ENCODE measurements at places on chromosomes 7 and 10.

- no peak for DNase-seq
Measured at GRCh38 chr7:15857026-15857425, 170.5 kb upstream of the MEOX2 start.

DNA sequence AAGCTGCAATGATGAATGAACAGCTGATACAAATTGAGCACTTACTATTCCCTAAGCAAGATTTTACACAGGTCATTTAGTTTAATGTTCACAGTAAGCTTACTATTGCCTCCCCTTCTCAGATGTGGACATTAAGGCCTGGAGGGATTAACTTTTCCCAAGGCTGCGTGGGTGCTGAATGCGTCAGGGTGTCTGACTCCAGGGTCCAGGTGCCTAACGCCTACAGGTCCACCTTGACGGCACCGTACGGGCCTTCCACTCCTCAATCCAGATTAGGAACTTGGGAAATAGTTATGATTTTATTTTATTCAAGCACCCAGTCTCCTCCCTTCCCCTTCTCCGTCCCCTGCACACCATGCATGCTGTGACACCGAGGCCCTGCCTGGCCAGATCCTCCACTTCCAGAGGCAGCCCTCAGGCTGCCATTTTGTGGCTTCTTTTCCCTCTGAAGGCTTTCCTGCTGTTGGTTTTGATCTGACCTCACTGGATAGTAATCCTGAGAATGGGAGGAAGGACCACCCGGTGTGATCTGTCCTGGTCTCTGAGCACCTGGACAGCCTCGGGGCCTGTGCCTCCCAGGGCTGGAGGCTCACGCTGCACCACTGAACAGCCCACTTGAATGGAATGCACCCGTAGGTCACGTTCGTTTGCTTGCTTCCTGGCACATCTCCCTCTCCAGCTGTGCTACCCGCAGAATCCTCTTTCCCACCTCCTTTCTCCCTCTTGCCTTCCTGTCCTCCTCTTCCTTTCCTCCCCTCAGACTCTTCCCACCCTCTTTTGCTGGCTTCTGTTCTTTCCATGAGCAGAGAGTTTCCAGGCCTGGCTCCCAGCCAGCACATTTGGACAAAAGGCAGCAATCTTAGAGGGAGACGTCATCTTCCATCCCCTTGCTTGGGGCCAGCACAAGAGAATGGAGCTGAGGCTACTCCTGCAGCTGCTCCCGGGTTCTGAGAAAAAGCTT is 14.4 kb downstream of the DENND2A start:
- no peak for DNase-seq

DNA sequence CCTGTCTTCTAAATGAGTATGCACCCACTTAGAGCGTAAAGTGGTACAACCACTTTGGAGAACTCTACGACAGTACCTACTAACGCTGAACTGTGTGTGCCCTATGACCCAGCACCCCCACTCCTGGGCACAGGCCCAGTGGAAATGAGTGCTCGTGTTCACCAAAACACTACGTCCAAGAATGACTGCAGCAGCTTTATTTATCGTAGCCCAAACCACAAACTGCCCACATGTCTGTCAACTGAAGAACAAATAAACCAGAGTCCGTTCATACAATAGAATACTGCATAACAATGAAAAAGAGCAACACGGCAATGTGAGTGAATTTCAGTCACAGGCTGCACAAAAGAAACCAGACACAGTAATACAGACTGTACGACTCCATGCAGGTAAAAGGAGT is 35.4 kb downstream of the TLL2 start:
- no peak for DNase-seq

GRCh38 chr10:58645416-58646146 is 132.9 kb downstream of the BICC1 start:
- DNase-seq: no peak

DNA sequence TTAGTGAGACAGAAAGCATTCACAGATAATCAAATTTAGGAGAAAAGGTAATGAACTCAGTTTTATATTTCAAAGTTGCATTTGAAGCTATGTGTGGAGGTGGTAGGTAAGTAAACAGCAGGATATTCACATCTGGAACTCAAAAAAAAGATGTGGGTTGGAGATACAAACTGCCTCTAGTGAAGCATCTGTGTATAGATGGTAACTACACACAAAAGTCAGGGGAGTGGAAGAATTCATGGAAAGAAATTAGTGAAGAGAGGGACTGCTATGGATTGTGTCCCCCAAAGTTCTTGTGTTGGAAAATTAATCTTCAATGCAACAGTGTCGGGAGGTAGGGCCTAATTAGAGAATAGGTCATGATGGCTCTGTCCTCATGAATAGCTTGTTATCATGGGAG is 18.3 kb upstream of the WAC start:
- no peak for DNase-seq

GRCh38 chr7:130903358-130903974 is 169.5 kb upstream of the KLF14 start:
- no peak for DNase-seq

GRCh38 chr7:66355756-66356155 is 150.6 kb downstream of the TPST1 start:
- DNase-seq: no peak

DNA sequence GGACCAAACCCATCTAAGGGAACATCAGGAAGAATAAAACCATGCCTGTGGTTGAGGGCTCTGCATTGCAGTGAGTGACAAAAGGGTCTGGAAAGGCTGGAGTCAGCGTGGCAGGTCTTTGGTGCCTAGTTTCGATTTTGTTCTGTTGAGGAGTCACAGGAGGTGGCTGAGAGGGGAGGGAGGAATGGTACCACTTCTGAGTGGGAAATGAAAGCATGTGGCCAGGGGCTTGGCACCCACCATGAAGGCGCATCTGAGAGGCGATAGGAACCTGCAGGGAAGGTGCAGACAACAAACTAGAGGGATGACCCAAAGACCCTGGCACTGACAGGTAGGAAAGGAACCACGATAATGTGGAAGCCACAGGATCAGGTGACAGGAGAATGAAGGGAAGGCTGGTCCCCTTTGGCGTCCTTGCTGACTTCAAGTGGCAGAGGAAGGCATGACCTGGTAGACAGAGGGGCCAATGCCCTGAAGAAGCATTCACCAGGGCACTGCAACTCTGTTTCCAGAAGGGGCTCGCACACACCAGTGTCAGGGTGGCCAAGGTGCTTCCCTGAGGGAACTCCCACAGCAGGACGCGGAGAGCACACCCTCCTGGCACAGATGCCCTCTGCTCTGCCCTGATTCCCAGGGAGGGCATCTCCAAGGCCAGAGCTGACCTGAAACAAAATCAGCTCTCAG is 41.7 kb downstream of the HIPK2 start:
- DNase-seq: no peak

- DNase-seq: no peak
Measured at GRCh38 chr7:1210979-1211608, 21.6 kb upstream of the UNCX start.

DNA sequence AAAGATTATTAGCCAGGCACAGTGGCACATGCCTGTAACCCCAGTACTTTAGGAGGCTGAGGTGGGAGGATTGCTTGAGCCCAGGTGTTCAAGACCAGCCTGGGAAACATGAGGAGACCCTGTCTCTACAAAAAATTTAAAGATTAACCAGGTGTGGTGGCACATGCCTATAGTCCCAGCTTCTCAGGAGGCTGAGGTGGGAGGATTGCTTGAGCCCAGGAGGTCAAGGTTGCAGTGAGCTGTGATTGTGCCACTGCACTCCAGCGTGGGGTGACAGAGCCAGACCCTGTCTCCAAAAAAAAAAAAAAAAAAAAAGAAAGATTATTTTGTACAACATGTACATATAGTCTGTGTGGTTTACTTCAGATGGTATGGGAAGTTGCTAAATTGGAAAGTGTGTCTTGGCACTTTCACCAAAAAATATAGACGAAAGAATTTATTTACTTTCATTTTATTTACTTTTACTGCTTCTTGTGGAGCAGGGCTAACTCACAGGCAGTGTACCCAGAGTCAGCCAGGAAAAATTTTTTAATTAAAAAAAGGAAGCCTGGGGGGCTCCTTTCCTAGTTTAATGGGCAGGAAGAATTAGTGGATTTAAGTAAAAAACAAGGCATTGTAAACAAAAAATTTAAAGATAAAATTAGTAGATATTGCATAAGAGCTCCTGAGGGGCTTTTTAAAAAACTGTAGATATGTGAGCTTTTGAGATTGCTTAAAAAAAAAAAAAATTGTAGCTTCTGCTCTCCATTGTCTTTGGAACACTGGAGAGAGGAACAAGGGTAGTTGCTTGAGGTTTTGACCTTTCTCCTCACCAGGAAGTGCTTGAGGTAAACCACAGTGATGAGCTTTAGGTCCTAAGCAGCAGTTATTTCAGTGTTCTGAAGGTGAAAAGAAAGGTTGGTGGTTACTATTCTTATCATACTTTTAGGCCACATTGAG is 44.6 kb upstream of the VDAC2 start:
- DNase-seq: no peak

DNA sequence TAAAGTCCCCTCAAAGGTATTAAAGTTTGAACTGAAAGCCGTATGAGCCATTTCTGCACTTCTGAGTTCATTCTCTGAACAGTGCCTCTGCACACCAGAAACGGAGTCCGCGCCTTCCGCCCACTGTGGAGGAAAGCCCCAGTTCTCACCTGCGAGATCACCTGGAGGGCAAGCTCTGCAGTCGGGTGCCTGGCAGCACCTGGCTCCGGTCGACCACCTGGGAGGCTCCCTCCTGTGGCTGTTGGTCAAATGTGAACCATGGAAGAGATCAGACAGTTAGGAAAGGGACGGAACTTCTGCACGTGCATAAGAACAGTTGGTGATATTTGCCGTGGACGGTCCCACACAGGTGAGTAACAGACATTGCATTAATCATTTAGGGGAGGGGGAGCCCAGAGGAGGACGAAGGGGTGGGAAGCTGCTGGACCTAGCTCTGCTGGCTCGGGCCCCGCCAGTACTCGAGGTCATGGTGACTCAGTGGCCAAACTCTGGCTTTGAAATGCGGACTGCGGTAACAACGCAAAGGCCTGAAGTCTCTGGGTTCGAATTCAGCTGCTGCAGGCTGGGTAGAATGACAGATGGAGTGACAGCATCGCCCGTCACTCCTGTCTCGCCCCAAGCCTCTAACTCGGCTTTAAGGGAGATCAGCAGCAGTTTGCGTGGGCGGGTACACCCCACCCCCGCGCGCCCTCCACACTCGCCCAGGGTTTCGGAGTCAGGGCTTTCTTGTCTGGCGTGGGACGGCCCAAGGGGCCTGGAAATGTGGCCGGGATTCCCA is 1.7 kb upstream of the DPYSL4 start:
- DNase-seq: no peak

DNA sequence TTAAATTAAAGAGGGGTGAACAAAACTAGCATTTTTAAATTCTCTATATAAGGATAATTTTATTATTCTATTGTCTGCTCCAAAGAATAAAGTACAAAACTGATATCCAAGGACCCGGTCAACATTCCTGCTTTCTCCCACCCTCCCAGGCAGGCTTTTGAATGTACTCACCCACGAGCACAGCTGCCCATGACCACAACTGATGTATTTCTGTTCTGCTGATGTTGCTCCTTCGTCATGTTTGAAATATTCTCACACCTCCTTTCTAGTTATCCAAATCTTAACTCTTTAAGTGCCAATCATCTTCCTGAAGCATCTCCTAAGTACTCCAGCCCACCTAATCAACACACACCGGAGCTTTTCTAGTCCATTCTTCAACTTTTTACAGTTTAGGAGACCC is 46.7 kb downstream of the CALD1 start:
- no peak for DNase-seq

DNA sequence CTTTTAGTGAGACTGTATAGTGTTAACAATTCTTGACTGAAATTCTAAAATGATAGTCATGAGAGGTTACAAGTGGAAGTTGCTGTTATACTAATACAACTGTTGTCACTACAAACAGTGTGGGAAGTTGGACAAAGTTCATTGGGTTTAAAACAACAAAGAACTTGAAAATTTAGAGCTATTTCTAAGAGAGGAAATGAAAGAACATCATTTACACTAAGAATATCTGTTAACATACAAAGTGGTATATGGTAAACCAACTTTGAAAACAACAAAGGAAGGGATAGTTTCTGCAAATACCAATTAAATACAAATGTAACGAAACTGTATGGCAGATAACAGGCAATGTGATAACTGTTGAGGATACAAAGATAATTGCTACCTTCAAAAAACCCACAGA is 11.6 kb downstream of the MTPN start:
- no peak for DNase-seq

DNA sequence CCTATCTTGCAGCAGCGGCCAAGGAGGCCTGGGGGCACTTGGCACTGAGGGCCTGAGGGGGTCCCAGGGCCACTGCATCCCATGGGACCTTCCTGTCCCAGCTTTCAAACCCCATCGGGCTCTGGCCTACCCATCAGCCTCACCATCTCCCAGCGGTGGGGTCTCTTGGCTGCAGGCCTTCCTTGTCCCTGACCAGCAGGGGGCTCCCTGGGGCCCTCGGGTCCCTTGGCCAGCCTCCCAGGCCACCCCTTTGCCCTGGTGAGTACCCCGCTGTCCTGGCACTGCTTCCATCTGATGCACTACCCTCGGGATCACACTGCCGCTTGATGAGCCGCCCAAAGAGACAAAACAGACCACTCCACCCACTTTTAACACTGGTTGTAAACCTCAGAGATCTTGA is 43.5 kb downstream of the YKT6 start:
- DNase-seq: no peak

GRCh38 chr10:17847585-17848296 is 38.6 kb downstream of the MRC1 start:
- DNase-seq: no peak

- DNase-seq: no peak
Measured at GRCh38 chr10:82866424-82867020, 991.5 kb downstream of the NRG3 start.

All from NCI-H187 (cell line).